Central memory CD8-positive, alpha-beta T cell (primary cell): ENCODE measurements at places on chromosomes 4 and X.

DNA sequence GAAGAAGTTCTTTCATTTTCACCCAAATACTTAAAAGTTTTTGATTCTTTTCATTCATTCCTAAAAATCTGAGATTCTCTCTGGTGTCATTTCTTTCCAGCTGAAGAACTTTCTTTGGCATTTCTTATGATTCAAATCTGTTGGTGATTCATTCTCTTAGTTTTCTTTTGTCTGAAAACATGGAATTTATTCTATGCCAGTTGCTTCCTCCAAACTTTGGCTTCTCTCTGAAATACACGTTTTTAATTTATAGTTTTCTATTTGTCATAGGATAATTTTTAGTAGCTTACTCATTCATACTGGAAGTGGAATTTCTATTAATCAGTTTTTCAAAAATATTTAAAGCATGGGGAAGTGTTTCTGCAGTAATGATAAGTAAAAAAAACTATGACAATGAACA lies 1012.0 kb downstream of the RPA4 start:
- no peak for DNase-seq

GRCh38 chr4:186104114-186104889 lies at the start of gene FAM149A:
Gene FAM149A, plus strand, starts transcription at chr4:186104704.
- DNase-seq, result no peak

DNA sequence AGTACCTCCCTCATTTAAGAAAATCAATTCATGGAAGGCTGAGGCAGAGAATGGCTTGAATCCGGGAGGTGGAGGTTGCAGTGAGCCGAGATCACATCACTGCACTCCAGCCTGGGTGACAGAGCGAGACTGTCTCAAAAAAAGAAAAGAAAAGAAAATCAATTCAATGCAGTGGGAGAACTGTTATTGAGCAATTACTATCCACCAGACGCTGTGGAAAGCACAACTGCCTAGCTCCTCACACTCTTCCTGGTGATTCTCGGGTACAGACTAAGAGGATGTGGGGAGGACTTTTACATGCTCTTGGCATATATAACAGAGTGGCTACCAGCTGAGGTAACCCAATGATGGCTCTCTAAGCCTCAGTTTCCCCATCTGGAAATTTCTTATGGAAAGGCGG lies 2.7 kb upstream of the TMSB4X start:
- DNase-seq, result no peak

- DNase-seq, result no peak
Measured at GRCh38 chr4:3206439-3207100, 42.4 kb upstream of the MSANTD1 start.

DNA sequence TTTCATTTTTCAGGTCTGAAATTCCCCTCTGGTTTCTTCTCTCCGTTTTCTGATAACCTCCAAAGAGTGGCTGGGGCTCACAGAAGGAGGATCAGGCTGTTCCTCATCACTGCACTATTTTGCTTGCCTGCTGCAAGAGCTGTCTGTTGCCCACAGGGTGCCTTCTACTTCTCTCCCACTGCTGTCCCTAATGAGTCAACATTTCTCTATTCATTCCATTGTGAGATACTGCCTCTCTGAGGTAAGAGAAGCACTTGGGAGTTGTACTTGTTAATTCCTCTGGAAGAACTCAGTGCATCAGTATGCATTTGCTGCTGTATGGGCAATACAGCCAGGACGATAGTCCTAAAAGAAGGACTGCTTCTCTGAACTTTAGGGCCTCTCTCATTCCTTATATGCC lies 34.8 kb downstream of the CT47B1 start:
- DNase-seq, result no peak
